Suppressor macrophage treated with lipopolysaccharide for 1 hour (primary cell): ENCODE measurements at places on chromosomes 4 and X.
A peak's percentile ranks its signal among the peaks of the same experiment; 100 is the strongest.

DNA sequence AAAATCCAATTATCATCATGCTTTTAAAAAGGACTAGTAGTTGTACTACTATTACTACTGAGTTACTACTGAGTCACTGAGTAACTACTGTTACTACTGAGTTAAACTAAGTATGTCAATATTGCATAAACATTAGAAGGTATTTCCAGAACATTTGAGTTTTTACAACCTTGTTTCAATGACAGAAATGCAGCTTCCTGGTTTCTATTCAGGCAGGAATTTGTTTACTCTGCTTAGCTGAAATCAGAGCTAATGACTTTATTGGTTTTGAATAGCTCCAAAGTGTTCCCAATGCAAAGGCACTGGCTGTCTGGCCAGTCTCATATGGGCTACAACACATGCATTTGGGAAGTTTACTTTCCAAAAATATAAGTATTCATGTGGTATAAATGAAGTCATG lies 12.0 kb downstream of the RPS6KA6 start:
- DNase-seq, result no peak

GRCh38 chr4:76758290-76758882 lies 139.6 kb downstream of the SOWAHB start:
- DNase-seq, result peak; percentile 43

DNA sequence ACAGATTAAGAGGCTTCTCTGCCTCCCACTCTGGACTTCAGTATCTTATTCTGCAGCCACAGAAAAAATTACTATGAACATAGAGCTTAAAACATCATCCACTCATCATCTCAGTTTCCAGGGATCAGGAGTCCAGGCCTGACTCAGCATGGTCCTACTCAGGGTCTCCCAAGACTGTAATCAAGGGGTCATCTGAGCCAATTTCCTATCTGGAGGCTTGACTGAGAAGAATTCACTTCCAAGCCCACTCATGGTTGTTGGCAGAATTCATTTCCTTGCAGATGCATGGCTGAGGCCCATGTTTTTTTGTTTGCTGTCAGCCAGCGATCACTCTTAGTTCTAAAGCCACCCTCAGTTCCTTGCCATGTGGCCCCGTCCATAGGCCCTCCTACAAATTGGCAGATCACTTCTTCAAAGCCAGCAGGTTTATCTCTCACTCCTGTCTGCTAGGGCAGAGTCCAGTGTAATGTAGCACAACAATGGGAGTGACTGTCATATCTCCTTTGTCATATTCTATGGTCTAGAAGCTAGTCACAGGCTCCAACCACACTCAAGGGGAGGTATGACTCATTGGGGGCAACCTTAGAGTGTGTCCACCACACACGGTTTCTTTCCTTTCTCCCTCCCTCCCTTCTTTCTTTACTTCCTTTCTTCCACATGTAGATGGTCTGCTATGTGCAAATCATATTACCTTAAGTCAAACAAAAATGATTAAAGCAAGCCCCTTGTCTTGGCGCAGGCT lies 251.6 kb downstream of the QDPR start:
- DNase-seq, result no peak

DNA sequence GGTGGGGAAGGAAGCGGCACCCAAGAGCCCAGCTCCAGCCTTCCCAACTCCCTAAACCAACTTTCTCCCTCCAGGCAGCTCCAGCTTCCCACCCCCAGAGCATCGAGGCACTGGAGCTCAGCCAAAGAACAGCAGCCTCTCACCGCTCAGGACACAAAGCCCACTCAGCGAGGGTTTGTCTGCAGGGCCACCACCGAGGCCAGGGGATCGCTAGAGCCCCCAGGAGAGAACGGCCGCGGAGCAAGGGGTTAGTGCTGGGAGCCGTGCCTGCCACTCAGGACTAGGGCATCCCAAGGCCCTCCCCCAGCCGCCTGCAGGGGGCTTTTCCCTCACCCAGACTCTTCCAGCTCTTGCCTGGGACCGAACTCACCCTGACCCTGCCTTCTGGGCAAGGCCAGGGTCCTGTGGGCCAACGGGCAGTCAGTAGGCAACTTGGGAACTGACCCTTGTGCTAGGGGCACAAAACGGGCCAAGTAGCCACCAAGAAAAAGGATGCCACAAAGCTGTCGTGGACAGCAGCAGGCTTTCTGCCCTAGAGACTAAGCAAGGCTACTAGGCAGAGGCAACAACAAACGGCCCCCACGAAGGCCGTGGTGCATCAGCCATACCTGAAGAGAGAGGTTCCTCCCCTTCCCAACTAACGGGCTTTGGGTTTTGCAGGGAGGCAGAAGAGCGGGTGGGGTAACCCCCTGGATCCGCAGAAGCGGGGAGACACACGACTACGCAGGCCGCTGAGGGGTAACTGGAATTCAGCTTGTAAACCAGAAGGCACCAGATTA lies 2.3 kb downstream of the HCFC1 start:
- no peak for DNase-seq

GRCh38 chrX:18076434-18076833 lies 144.3 kb downstream of the BEND2 start:
- DNase-seq, result no peak

- DNase-seq, result no peak
Observed at GRCh38 chrX:75609406-75609805, 86.6 kb upstream of the ZDHHC15 start.
